ENCODE measurements at places on chromosomes 13 and 19. TPM values are rescaled to one million over a fixed set of nuclear protein-coding genes. Genes with fewer than 3 reads are reported as not detected.

DNA sequence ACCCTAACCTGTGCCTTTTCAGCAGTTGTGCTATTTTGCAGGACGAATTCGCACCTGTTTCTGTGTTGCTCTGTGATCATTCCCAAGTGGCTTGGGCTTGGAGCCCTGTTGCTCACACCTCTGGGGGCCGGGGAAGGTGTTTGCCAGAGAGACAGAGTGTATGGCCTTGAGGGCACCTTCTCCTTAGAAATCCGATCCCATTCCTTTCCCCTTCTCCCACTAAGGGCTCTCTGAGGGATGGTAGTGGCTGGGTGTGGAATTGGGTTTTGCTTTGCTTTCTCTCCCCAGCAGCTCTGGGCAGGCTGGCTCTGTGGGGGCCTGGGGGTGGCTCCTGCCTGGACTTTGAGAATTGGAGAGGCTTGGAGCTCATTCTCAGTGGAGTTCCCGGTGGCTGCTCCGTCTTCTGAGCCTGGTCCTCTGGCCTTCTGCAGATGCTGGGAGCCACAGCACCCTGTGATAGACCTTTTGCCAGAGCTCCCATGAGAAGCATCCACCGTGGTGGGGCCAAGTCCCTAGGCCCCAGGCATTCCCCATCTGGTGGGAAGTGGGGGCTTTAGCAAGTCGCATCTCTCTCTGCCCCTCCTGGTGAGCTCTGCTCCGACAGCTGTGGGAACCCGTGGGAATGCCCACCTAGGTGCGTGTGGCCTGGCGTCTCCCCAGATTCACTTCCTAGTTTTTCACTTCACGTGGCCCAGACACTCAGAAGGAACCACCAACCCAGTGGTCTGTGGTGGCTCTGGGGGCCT is 26.1 kb downstream of the ATP11A start:
- no peak for DNase-seq

GRCh38 chr13:66139701-66140100 is 1090.4 kb downstream of the PCDH9 start:
- no peak for DNase-seq

DNA sequence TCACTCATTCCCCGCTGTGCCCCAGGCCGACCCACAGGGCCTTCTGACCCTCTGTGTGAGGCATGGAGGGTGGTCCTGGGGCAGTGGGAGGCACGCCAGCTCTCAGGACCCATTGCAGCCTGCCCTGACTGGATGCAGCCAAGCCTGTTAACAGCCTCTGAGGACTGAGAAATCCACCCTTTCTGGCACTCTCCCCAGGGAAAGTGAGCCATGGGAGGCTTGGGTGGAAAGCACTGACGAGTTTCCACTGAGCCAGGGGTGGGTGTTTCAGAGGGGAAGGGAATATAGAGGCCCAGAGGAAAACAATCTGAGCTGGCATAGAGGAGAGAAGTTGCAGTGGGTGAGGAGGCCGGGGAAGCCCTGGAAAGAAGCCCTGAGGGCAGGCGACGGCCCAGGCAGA is 30.6 kb upstream of the SLC7A10 start:
- DNase-seq = no peak

DNA sequence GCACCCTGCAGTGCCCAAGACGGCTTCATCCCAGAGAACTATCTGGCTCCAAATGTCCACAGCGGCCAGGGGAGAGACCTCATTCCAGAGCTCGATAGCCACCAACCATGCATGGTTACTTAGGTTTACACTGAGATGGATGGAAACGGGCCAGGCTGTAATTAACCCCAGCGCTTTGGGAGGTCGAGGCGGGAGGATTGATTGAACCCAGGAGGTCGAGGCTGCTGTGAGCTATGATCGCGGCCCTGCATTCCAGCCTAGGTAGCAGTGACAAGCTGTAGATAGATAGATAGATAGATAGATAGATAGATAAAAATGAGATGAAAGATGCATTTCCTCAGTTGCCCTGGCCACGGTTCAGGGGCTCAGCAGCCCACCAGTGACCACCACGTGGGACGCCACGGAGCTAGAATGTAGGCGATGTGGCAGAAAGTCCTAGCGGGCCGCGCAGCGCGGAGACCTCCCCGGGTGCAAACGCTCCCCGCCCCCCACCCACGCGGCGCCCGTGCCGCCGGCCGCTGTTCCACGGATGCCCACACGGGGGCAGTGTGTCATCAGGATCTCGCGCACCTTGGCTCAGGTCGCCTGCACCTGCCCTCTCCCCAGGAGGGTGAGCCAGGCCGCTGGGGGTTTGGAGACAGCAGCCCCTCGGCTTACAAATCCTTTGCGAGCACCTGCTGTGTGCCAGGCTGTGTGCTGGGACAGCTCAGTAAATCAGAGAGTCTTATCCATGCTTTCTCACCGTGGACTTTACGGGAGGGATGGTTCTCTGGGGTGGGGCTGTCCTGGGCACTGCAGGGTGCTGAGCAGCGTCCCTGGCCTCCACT is 13.5 kb upstream of the TLE5 start:
- peak; percentile 83 for DNase-seq

The CPB2 gene
- total RNA-seq = not detected

The FGF21 gene
- total RNA-seq = not detected

- DNase-seq = no peak
These were observed 232.2 kb downstream of the GGACT start for GRCh38 chr13:100356426-100356825.

DNA sequence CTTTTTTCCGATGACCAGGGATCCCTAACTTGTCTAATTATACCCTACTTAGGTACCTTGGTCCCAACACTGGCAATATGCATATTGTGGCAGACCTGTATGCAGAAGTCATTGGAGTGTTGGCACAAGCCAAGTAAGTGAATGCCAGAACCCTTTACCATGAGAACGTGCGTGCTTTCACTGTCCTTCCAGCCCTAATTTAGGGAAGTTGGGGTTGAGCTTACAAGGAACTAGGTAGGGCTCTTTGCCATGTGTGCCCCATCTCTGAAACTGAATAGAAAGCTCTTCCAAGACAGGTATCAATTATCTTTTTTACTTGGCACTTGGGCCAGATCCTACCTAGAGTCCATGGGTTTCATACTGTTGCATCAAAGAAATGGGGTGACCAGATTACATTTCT is 93.2 kb downstream of the FRY start:
- no peak for DNase-seq

DNA sequence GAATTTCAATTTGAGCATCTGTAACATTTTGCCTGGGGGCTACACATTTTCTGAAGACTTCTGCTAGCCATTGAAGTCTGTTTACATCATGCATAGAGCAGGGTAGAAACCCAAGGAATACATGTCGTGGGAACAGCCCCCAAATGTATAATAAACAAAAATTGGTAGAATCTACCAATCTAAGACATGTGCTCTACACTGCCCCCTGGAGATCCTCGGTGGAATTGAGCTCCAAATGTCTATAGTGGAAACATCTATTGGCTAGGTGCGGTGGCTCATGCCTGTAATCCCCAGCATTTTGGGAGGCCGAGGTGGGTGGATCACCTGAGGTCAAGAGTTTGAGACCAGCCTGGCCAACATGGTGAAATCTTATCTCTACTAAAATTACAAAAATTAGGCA is 57.3 kb downstream of the MBD3L2B start:
- peak; percentile 65 for DNase-seq

DNA sequence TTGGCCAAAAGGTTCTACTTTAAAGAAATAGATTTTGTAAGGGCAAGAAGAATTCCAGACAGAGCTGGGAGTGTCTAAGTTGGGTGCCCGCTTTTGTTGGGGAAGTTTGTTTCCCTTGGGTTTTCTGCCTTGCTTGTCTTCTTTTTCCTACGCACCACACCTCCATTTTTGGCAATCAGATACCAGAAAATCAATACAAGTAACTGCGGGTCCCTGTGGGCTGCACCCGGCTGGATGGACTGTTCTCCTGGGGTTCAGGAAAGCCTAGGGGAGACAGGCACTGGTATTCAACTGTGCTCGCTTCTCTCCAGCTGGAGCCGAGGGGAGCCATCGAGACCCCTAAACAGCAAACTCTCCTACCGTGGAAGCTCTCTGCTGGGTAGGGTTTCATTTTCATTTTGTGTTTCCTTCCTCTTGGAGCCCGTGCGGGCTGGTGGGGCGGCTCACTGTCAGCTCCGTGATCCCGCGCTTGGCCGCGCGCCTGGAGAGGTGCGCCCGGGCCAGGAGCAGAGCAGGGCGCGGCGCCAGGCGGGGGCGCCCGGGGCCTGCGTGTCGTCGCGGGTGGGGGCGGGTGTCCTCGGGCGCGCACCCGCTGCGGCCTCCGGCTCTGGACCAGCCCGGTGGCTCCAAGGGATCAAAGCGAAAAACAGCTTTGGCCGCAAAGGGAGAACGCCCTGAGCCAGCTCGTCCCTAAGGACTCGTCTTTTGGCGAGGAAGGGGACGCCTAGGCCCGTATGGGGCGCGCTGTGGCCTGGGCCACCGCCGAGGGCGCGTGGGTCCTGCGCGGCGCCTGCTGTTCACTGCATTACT is 347.2 kb downstream of the ZNF536 start:
- DNase-seq = peak; percentile 20

GRCh38 chr13:30256713-30257467 is 50.5 kb downstream of the KATNAL1 start:
- DNase-seq = no peak

- DNase-seq = no peak
These were observed 12.1 kb upstream of the HAS1 start for GRCh38 chr19:51735759-51736449.

- DNase-seq = no peak
These were observed 75.1 kb upstream of the TSC22D1 start for GRCh38 chr13:44651209-44651608.

GRCh38 chr13:97278435-97279411 is 56.6 kb downstream of the MBNL2 start:
- DNase-seq = no peak

GRCh38 chr19:40907968-40908735 is 26.1 kb upstream of the CYP2A7 start:
- DNase-seq = peak; percentile 69

DNA sequence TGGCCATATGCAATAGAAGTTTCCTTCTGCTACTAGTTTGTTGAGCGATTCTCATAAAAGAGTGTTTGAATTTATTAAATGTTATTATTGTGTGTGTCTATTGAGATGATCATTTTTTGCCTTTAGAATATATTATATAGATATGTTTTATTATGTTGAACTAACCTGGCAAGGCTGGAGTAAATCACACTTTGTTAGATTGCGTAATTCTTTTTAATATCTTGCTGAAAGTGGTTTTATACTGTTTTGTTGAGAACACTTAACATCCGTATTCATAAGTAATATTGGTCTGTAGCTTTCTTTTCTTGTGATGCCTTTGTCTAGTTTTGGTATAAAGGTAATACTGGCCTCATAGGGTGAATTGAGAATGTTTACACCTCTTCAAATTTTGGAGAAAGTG is 574.3 kb upstream of the PCDH20 start:
- no peak for DNase-seq

The HIF3A gene
- total RNA-seq = not detected

DNA sequence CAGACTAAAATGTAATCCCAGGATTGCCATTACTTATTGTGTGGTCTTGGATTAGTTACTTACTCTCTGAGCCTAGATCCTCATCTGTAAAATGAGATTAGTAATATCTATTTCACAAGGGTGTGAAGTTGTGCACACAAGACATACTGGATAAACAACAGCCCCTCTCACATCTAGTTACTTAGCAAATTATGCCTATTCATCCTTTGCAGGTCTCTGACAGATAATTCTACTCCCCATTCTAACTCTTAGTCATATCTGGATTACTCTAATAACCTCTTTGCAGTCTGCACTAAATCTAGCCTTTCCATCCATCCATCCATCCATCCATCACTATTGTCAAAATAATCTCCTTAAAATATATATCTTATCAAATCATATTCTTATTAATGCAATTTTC is 12.4 kb downstream of the MTRF1 start:
- no peak for DNase-seq

The METTL21C gene
- total RNA-seq = not detected

The IFI30 gene
- total RNA-seq = 21.9 TPM

The OR10H1 gene
- total RNA-seq = not detected

- DNase-seq = no peak
These were observed 182.9 kb downstream of the TEX29 start for GRCh38 chr13:111503376-111503775.

The KLF5 gene
- 1.6 TPM for total RNA-seq

GRCh38 chr13:108526286-108526685 is 103.1 kb upstream of the MYO16 start:
- DNase-seq = no peak

The ALKBH7 gene
- 40.1 TPM for total RNA-seq

- peak; percentile 52 for DNase-seq
These were observed 7.3 kb downstream of the RASAL3 start for GRCh38 chr19:15456871-15457700.

- DNase-seq = no peak
These were observed 18.7 kb downstream of the PLVAP start for GRCh38 chr19:17358395-17358794.

GRCh38 chr13:50682966-50683365 is 160.5 kb downstream of the DLEU7 start:
- DNase-seq = no peak

- DNase-seq = no peak
These were observed 9.6 kb upstream of the PRKD2 start for GRCh38 chr19:46726551-46726950.

The FAM124A gene
- total RNA-seq = 0.25 TPM

- DNase-seq = peak; percentile 17
These were observed 437 bp downstream of the SUCLA2 start for GRCh38 chr13:48000559-48001113.

The S1PR5 gene
- total RNA-seq = 1.1 TPM

DNA sequence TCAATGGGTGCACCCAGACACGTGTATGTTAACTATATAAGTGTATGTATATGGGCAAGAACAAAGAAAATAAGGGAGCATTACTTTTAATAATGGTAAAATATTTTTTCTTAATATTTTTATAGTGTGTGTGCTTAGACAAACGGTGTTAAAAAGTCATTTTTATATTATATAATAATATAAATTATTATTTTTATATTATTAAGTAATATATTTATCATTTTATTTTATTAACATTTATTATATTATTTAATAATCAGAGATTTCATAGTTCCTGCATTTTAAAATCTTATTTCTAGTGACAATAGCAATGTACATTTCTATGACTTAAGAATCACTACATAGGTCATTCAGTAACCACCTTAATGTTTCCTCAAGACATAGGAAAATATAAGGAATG is 184.4 kb downstream of the SLITRK5 start:
- DNase-seq = no peak

GRCh38 chr13:20686863-20687579 is 16.5 kb upstream of the IL17D start:
- no peak for DNase-seq

DNA sequence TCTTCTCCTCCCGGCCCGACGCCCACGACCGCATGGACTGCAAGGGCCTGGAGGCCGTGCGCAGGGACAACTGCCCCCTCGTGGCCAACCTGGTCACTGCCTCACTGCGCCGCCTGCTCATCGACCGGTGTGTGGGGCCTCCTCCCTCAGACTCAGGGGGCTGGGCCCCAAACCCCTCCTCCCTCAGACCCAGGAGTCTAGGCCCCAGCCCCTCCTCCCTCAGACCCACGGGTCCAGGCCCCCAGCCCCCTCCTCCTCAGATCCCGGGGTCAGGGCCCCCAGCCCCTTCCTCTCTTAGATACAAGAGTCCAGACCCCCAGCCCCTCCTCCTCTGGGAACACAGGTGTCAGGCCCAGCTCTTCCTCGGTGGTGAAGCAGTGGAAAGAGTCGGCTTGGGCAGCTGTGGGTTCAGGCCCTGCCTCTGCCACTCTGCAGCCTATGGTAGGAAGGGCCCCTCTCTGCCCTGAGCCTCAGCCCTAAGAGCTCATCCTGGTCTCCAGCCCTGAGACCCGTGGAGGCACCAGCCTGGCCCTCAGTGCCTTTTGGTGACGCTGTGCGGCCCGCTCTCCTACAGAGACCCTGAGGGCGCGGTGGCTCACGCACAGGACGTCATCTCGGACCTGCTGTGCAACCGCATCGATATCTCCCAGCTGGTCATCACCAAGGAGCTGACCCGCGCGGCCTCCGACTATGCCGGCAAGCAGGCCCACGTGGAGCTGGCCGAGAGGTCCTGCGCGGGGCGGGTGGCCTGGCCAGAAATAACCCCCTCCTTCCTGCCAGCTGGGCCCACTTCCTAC is 3.7 kb upstream of the SPIB start:
- peak; percentile 83 for DNase-seq
